Cerebellar nuclear complex (tissue), 1 donor: ENCODE measurements at places on chromosomes 12 and 14.

GRCh38 chr12:44053549-44054127, 217.8 kb downstream of the TMEM117 start:
- DNase-seq: no peak

- DNase-seq: no peak
Measured at GRCh38 chr14:90641615-90642243, 174.5 kb downstream of the TTC7B start.

- DNase-seq: no peak
Measured at GRCh38 chr12:27703720-27704452, 6.7 kb upstream of the MRPS35 start.

DNA sequence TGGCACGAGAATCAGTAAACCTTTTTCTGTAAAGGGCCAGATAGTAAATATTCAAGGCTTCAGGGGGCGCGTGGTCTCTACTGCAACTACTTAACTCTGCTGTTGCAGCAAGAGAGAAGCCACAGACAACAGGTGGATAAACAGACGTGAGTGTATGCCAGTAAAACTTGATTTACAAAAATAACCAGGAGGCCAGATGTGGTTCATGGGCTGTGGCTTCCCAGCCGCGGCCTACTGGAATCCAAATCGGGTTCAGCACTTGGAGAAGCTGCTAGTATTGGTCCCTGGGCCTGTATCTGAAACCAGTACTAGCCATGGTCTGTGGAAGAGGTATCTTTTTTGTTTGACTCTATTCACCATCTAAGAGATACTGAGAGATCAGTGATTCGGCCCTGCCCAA, 13.3 kb downstream of the PPP2R5C start:
- DNase-seq: no peak

DNA sequence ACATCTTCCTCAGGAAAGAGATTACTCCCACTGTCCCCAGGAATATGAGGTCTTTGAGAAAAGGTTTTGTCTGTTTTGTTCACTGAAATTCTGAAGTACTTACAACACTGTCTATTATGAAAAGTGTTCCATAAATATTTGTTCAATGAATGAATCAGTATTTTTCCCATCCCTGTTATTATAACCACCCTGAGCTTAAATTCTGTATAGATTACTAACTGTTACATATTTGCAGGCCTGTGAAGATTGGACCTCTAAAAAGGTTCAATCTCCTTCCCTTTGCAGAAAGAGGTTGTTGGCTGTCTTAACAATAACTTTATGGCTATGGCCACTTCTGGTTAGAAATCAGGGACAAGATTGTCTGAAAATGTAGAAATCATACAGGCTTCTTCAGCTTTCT, 174.5 kb upstream of the NPAS3 start:
- DNase-seq: no peak
